ENCODE measurements at places on chromosomes 5 and 9.
A peak's percentile ranks its signal among the peaks of the same experiment; 100 is the strongest.

DNA sequence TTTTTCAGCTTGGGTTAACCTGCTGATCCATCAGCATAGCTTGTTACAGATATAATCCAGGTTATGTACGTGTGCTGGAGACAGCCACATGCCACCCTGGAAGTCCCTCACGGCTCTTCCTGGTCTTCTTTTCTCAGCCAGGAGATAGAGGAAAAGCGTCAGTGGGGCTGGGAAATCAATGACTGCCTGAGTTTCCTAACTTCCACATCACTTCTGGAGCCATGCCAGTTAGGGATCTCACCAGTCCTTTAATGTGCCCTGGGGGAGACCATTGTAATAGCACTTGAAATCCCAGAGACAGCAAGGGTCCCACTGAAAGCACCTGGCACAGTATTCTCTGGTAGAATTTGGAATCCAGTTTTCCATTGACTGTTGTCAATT lies 29.2 kb downstream of the ANXA2R start:
- peak; percentile 17 for DNase-seq

- no peak for DNase-seq
Measured at GRCh38 chr9:112002131-112002846, 105.7 kb downstream of the UGCG start.

DNA sequence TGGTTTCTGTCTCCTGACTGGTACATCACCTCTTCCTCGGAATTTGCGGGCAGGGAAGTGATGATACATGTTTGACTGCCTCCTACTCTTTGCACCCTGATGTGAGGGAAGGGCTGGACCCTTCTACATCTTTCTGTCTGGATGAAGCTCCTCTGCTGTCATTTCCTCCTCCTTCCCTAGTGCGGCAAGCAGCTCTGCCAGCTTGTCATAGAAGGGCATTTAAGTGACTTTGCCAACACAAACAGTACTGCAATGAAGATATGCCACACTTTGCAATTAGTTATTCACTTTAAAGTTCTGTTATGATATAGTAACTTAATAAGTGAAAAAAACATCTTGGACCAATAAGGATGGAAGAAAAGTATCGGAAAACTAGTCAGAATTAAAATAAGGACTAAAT lies 48.5 kb upstream of the ABL1 start:
- no peak for DNase-seq

DNA sequence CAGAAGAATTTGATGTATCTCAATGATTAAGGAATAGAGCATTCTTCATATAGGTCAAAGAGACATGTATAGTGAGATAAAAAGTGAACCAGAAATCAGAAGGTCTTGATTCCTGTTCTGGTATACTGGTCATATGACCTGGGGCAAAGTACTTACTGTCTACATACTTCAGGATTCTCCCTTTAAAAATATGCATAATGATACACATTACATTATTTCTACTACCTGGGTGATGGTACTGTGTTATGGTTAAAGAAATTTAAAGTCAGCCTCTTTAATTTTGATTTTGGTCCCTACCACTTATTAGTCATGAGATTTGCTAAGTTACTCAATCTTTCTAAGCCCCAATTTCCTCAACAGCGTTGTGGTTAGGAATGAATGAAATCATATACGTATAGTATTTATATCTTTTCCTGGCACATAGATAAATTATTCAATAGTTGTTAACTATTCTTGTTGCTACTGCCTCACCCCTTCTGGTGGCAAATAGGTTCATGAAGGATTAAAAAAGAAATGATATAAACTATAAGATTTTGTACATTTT lies 984.1 kb downstream of the TLE4 start:
- no peak for DNase-seq

DNA sequence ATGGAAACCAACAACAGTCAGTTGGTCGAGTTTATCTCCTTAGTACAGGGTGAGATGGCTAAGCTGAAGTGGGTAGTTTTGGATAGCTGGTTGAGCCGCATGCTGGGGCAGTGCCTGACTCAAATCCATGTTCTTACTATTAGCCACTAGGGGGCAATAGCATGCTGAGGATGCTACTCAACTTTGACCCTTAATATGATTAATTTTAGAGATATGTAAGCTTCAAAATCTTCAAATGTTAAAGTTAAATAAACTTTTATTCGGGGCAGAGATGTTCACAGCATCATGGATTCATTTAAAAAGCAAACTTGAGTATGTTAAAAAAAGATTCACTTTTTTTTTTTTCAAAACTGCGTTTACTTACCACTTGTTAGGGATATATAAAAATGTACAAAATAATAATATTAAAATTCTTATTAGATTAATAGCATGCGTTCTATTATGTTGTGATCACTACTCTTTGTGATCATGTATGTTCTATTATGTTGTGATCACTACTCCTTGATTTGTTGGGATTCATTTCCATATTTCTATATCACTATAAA lies 57.0 kb downstream of the C9orf153 start:
- peak; percentile 57 for DNase-seq
